ENCODE measurements at places on chromosomes 5 and 9.

DNA sequence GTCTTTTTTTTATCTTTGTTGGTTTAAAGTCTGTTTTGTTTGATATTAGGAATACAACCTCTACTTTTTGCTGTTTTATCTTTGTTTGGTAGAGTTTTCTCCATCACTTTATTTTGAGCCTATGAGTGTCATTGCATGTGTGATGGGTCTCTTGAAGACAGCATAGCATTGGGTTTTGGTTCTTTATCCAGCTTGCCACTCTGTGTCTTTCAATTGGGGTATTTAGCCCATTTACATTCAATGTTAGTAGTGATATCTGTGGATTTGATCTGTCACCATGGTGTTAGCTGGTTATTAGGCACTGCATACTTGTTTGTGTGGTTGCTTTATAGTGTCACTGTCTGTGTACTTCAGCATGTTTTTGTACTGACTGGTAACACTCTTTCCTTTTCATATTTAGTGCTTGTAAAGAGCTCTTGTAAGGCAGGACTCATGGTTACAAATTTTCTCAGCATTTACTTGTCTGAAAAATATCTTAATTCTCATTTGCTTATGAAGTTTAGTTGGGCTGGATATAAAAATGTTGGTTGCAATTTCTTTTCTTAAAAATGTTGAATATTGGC, 845.5 kb downstream of the TLE4 start:
- no peak for DNase-seq

GRCh38 chr5:74092766-74093165, 466.8 kb downstream of the ARHGEF28 start:
- no peak for DNase-seq

DNA sequence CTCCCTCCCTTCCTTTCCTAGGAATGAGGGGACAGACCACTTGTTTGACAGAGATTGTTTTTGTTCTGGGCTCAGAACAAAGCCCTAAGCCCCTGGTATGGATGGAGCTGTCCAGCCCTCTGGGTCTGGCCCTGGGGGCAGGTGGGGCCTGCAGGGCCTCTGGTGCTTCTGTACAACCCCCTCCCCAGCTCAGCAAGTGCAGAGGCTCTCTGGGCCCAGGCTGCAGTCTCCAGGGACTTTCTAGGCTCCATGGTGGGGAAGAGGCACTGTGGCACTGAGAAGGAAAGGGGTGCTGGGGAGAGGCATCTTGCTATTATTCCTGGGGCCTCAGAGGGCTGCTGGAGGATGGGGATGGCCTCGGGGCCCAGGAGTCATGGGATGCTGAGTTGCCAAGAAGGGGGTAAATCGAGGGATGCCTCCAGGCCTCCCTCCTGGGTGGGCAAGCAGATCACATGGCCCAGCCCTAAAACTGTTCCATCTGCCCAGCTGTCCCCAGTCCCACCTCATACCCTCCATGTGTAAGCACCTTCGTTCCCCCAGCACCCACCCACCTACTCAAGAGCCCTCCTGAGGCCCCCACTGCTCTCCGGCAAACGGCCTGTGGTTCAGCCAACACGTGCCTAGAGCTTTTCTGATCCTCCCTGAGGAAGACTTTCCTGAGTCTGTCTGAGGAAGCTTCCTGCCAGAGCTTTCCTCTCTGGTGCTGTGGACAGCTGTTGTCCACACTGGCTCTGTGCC, 225.7 kb downstream of the CACNA1B start:
- DNase-seq, result no peak

- DNase-seq, result no peak
Observed at GRCh38 chr9:14945351-14945750, 35.1 kb upstream of the FREM1 start.

DNA sequence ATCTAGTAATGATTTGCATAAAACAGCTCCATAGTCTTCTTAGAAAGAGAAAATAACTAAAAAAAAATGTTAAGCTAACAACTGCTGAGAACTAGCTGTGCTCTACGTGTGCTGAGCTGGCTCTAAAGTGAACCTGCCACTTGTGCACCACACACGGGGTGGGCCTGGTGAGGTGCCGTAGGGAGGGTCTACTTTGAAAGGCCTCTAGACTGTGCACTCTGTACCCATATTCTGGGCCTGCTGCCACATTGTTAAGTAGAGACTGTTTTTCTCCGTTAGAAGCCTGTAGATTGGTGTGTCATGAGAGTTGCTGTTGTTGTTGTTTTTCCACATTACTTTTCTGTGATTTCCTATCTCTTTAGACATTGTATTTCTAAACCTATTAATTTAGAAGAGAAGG, 93.9 kb downstream of the CD180 start:
- DNase-seq, result no peak

Data from activated CD4-positive, alpha-beta T cell treated with anti-CD3 and anti-CD28 coated beads, Interleukin-10, Interleukin-2, amounts not matched to agents 100 ng/mL and 50 ng/mL, durations not matched to agents 16 hours and 8 hours (primary cell).